ENCODE measurements at places on chromosomes 4 and X.

DNA sequence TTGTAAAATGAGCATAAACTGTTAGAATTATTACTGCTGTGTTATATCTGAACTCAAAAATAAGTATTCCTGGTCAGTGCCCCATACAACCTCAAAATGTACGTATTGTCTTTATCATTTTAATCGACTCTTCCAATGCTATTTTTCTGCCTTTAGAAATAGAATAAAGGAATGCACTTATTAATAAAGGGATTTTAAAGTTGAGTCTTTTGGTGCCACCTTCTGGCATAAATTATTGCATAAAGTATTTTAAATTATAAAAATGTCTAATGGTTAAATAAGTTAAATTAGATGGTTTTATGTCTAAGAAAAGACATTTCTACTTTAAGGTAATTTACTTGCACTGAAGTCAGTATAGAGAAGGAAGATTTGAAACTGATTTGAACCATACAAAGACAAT lies 424.0 kb upstream of the NDST4 start:
- no peak for DNase-seq

- DNase-seq: no peak
These were observed 772.9 kb upstream of the SLIT2 start for GRCh38 chr4:19478791-19479190.

- no peak for DNase-seq
These were observed 43.5 kb downstream of the FMR1NB start for GRCh38 chrX:148024425-148025148.

- DNase-seq: no peak
These were observed 147.9 kb downstream of the SLC4A4 start for GRCh38 chr4:71486550-71487343.

DNA sequence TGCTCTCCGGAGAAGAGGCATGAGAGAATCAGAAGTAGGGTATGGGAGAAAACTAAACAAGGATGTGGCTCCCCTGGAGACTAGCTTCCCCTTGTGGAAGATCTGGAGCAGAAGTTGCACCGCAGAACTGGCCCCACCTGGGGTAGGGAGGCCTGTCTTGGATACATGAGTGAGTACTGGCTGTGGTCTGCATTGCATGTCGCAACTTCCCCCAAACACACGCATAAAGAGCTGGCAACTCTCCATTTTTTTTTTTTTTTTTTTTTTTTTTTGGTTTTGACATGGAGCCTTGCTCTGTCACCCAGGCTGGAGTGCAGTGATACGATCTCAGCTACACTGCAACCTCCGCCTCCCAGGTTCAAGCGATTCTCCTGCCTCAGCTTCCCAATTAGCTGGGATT lies 119.9 kb downstream of the EGF start:
- no peak for DNase-seq
